ENCODE measurements at places on chromosomes 16 and 17.

GRCh38 chr16:29714396-29714795 is 31.4 kb downstream of the C16orf54 start:
- DNase-seq, result no peak

DNA sequence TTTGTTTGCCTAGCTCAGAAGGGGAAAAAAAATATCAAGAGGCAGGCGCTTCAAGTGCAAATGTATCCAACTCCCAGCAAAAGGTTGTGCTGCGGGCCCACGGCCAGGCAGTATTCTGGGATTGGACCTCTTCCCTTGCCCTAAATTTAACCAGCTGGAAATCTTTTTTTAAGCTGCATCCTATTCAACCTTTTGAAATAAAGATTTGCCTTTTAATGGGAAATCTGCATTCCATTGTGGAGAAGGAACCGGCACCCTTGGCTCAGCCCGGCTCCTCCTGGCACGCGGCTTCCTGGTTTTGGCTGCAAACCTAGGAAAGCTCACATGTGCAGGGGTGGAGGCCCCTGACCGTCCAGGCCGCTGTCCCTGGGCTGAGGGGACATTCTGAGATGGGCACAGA is 38.8 kb upstream of the ENPP7 start:
- DNase-seq, result no peak

DNA sequence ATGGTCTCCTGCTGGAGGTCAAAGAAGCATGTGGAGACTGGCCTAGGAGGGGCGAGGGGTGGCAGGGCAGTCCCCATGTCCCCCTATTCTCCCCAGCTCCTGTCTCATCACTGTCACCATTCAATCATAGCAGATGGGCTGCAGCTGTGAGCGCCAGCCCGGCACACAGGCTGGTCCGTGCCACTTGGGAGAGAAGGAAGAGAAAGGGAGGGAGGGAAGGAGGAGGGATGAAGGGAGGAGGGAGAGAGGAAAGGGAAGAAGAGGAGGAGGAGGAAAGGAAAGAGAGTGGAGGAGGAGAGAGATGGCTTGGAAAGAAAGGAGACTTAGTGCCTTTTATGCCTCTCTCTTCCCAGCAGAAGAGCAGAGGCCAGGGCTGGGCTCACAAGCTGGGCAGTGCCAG is 12.4 kb downstream of the NEUROD2 start:
- no peak for DNase-seq

DNA sequence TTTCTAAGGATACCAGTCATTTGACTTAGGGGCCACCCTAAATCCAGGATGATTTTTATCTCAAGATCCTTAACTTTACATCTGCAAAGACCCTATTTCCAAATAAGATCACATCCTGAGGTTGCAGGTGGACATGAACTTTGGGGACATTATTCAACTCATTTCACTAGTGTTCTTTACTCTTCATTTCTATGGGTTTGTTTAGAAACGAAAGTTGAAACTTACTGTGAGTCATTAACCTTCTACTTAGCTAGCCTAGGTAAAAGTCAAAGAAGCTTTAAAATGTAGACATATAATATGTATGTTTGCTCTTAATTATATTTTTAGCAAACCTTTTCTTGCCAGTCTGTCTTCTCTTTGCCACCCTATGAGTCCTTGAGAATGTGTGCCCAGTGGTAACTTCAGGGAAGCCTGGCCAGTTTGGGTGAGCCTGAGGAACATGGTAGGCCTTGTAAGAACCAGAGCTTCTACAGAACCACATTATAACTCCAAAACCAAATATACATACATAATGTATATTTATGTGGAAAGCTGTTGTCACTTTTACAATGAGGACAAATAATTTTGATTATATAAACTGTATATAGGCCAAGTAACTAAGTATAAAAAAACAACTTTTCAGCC is 38.4 kb downstream of the BPTF start:
- no peak for DNase-seq

DNA sequence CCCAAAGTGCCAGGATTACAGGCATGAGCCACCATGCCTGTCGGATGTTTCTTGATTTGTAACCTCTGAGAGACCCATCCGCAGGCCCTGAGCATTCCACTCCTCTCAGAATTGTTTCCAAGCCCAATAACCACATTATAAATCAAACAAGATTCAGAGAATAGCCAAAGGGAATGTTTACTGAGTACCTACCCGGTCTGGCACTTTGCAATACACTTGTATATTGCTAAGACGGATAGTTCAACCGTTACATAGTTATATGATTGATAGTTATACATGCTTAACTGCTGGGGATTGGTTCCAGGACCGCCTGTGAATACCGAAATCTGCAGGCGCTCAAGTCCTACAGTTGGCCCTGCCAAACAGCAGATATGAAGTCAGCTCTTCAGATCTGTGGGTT is 3.0 kb upstream of the KAT8 start:
- no peak for DNase-seq

GRCh38 chr17:58960068-58960467 is 146.6 kb downstream of the TRIM37 start:
- DNase-seq, result peak; percentile 42

GRCh38 chr16:71367241-71367976 is 8.9 kb downstream of the CALB2 start:
- DNase-seq, result peak; percentile 9

DNA sequence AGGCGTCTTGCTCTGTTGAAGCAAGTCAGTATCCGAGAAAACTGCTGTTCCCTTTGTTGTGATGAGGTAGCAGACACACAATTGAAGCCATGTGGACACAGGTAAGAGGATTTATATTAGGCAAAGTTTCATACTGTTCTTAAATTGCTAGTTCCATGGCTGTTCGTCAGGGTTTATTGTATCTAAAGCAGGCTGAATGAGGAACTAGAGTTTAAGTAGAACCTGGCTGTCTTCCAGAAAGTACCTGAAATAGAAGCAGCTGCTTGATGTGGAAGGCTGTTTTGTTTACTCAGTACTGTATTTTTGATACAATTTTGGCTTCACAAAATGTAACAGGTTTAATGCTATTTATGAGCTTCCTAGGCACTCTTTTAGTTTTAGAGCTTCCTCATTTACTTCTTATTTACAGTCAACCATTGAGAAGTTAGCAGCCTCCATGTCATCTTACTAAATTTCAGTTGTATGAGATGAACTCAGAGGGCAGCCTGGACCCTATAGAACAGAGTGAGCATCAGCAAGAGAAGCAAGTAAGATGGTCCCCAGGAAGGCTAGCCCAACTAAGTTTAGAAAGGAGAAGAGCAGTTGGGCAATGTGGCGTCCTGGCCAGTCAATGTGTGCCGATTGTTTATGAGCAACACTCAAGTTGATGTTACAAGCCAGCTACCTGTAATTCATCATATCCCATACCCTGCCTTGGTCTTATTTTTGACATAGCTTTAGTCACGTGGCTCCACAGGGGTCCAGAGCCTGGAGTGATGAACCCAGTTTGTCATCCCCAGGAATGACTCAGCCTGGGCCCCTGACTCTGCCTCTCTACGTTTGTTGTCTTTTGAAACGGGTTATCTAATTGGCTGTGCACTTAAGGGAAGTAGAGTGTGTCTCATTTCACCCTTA is 9.7 kb upstream of the ARL2BP start:
- DNase-seq, result peak; percentile 93

DNA sequence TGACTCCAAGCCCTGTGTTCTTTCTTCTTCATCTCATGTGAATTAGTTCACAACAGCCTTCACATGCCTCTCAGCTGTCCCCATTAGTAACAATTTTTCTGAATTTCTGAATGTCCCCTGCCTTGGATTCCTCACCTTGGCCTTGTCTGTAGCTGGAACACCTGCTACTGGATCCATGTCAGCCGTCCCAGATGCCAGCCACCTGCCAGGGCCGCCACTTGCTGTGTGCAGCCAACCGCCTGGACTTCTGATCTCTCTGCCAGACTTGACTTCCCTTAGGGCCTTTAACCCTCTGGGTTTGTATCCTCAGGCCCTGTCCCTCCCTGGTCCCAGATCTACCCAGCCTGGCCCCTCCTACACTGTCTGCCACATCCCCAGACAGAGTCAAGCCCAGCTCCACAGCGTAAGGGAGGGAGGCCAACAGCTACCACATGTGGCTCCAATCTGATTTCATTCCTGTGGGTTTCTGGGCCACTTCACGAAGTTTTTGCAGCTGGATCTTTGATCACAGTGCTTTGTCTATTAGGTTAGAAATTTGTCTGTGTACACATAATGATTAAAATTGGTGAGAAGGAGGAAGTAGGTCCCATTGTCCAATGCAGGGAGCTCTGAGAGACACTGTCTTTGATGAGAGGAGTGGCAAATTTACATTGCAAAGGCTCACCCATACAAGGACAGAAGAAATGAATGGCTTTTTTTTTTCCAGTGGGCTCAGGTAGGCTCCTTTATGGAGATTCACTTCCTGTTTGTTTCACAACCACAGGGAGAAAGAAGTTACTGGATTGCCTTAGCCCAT is 15.3 kb downstream of the MPP2 start:
- no peak for DNase-seq

- DNase-seq, result peak; percentile 85
These were observed 139.4 kb downstream of the CCDC182 start for GRCh38 chr17:57605675-57606105.

GRCh38 chr17:78585006-78585630 is 7.9 kb upstream of the DNAH17 start:
- DNase-seq, result no peak

DNA sequence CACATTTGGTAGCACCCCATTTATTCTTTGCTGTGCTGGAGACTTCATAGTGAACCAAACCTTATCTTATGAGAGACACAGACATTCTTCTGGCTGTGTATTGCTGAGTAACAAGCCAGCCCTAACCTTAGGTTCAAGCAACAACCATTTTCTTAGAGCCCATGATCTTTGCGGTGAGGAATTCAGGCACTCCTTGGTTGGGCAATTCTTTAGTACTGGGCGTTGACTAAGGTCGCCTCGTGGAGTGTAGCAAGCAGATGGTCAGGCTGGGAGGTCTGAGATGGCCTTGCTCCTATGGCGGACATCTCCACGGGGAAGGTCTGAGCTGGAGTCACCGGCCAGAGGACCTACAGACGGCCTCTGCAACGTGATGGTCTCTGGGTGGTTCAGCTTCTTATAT is 43.1 kb downstream of the ARSG start:
- no peak for DNase-seq

DNA sequence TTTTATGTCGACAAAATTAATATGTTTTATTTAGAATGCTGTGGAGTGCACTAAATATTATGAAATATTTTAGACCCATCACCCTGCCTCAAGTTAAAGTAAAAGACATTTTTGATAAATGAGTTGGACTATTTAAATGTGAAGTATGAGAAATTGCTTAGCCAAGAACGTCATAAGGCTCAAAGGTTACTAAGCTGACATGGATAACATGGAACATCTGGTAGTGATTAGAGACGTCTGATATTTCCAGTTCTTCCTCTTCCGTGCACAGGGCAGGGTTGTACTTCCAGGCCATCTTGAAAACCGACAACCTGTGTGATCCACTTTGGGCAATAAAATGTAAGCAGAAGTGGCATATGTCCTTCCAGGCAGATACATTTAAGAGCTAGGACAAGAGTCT is 7.2 kb upstream of the CCL8 start:
- DNase-seq, result no peak

DNA sequence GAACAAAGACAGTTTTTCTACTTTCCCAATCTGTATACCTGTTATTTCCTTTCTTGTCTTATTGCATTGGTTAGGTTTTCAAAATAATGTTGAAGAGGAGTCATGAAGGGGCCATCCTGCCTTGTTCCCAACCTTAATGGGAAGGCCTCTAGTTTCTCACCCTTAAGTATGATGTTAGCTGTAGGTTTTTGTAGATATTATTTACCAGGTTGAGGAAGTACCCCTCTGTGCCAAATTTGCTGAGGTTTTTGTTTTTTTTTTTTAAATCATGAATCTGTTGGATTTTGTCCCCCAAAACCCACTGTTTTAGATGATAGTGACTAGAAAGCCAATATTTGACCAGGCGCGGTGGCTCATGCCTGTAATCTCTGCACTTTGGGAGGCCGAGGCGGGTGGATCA is 36.4 kb downstream of the VMP1 start:
- no peak for DNase-seq

GRCh38 chr16:70254180-70254964 is 2.6 kb upstream of the EXOSC6 start:
- no peak for DNase-seq

DNA sequence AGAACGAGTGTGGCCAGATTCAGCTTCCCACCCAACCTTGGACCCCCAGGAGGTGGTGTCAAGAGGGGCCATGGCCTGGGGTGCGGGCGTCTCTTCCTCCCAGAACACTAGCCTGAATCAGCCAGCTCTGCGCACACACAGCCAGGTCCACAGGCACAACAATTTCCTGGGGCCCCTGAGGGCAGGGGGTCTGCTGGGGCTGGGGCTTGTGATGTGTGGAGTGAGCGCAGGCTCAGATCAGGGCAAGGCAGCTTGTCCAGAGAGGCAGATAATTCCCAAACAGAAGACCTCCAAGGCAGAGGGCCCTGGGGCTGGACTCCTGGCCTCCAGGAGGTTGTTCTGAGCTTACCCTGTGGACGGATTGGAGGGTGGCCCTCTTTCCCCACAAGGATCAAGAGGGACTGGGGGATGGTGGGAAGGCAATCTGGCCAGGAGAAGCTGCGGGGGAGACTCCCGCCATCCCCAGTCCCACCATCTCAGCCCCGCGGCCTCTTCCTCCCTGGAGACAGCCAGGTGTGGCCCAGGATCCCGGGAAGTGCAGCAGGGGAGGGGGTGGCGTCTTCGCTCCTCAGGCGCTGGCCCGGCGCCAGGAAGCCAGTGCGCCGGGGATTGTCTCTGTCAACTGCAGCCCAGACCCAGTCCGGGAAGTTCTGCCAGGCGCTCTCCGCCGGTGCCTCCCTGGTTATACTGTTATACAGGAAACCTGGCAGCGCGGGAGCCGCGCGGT is 52.0 kb upstream of the AMZ2 start:
- DNase-seq, result peak; percentile 29

GRCh38 chr17:61159221-61159814 is 240.3 kb upstream of the TBX2 start:
- DNase-seq, result no peak

GRCh38 chr16:66473654-66474519 is 46.8 kb downstream of the BEAN1 start:
- no peak for DNase-seq

GRCh38 chr16:85989863-85990643 is 91.1 kb downstream of the IRF8 start:
- DNase-seq, result no peak

DNA sequence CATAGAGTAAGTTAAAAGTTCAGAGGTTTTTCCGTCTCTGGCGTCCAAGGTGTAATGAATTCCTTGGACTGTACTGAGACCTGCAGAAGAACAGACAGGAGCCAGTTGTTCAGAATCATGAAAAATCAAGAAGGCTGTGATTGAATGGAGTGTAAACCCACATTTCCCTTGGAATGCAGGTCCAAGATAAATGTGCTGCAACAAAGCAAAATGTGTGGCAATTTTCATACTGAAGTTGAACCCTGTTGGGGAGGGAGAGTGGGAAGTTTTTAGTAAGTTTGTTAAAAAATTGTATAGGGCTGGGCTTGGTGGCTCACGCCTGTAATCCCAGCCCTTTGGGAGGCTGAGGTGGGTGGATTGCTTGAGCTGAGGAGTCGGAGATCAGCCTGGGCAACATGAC is 21.4 kb downstream of the GGNBP2 start:
- no peak for DNase-seq

- no peak for DNase-seq
These were observed 106.7 kb downstream of the CMIP start for GRCh38 chr16:81551151-81551808.

- no peak for DNase-seq
These were observed 12.9 kb upstream of the CACNG4 start for GRCh38 chr17:66951605-66951953.

GRCh38 chr17:28039251-28039650 is 3.2 kb upstream of the NLK start:
- no peak for DNase-seq

GRCh38 chr16:55964923-55965475 is 89.8 kb upstream of the CES5A start:
- no peak for DNase-seq
